Fibroblast of lung (primary cell): ENCODE measurements at places on chromosomes 4 and X. TPM values are rescaled to one million over a fixed set of nuclear protein-coding genes. Genes with fewer than 3 reads are reported as not detected.

- H3K4me1 ChIP-seq: no peaks in the 10 kb centered on the region
- H3K4me3 ChIP-seq: no peak overlapping the region
- H3K27ac ChIP-seq: no peak overlapping the region
Observed at GRCh38 chrX:18016941-18017340, 155.8 kb upstream of the RAI2 start.

Gene MEPE
- total RNA-seq: not detected in 2 replicates

GRCh38 chr4:82124932-82125786, 248.6 kb downstream of the HNRNPD start:
- H3K27ac ChIP-seq: no peak overlapping the region
- no peak overlapping the region for H3K4me3 ChIP-seq
- DNase-seq: no peak
- no peaks in the 10 kb centered on the region for H3K27me3 ChIP-seq
- H3K4me1 ChIP-seq: no peaks in the 10 kb centered on the region

DNA sequence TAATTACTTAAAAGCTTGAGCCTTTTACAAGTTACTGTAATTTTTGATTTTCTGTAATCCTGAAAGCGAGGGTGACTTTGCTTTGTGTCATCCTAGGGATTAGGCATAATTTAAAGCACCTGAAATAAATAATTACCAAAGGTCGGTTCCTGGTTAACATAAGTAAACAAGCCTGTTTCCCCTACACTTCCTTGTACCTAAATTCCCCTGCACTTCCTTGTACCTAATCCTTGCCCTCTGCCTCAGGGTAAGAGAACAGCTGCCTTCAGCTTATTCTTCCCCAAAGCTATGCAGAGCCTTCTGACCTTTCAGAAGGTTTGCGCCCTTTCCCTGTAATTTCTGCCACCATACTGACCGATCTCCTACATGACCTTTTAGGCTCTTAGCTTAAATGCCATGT, 166.1 kb upstream of the PDE5A start:
- H3K36me3 ChIP-seq: no peaks in the 10 kb centered on the region
- no peak overlapping the region for H3K4me3 ChIP-seq
- no peak for DNase-seq
- H3K4me1 ChIP-seq: no peaks in the 10 kb centered on the region
- H3K27me3 ChIP-seq: no peaks in the 10 kb centered on the region

GRCh38 chr4:55781812-55782211, 37.8 kb upstream of the EXOC1L start:
- H3K27ac ChIP-seq: no peak overlapping the region
- no peaks in the 10 kb centered on the region for H3K36me3 ChIP-seq
- DNase-seq: no peak
- no peaks in the 10 kb centered on the region for H3K4me1 ChIP-seq
- H3K4me3 ChIP-seq: no peak overlapping the region
- no peaks in the 10 kb centered on the region for H3K27me3 ChIP-seq

Gene IGFBP7
- total RNA-seq: 54.8 and 108 TPM in 2 replicates

DNA sequence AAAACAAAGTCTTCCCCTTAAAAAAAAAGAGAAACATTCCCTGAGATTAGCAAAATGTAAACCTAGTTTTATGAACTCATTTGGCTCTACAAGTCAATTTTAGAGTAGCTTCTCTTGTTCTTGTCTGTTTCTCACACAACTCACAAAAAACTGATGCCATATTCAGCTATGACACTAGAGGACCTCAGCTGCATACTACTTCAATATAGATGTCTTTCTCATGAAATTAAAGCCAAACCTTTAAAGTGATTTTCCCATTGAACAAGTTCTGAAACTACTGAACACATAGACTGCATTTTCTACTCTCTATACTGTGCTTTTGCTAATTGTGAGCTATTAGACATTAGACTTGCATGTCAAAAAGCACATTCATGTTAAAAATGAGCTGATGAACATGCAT, 49.8 kb downstream of the TBCK start:
- H3K27me3 ChIP-seq: no peaks in the 10 kb centered on the region
- no peak overlapping the region for H3K27ac ChIP-seq
- H3K4me1 ChIP-seq: no peaks in the 10 kb centered on the region
- H3K4me3 ChIP-seq: no peak overlapping the region
- no peaks in the 10 kb centered on the region for H3K36me3 ChIP-seq
- peak; percentile 50 for DNase-seq

Gene BEX2
- 2.8 and 5.9 TPM in 2 replicates for total RNA-seq

Gene MSANTD1
- 0.26 and 0.50 TPM in 2 replicates for total RNA-seq

GRCh38 chr4:44632733-44633132, 18.7 kb downstream of the YIPF7 start:
- H3K27me3 ChIP-seq: no peaks in the 10 kb centered on the region
- H3K4me1 ChIP-seq: no peaks in the 10 kb centered on the region
- H3K27ac ChIP-seq: no peak overlapping the region
- no peak overlapping the region for H3K4me3 ChIP-seq
- DNase-seq: no peak
- H3K36me3 ChIP-seq: no peaks in the 10 kb centered on the region

Gene F8A3
- total RNA-seq: 0.99 and 1.0 TPM in 2 replicates

GRCh38 chr4:110840221-110840654, 217.4 kb upstream of the PITX2 start:
- no peak overlapping the region for H3K4me3 ChIP-seq
- no peaks in the 10 kb centered on the region for H3K27me3 ChIP-seq
- peak; percentile 44 for DNase-seq
- no peaks in the 10 kb centered on the region for H3K36me3 ChIP-seq
- peaks cover 4% of the 10 kb centered on the region for H3K4me1 ChIP-seq

DNA sequence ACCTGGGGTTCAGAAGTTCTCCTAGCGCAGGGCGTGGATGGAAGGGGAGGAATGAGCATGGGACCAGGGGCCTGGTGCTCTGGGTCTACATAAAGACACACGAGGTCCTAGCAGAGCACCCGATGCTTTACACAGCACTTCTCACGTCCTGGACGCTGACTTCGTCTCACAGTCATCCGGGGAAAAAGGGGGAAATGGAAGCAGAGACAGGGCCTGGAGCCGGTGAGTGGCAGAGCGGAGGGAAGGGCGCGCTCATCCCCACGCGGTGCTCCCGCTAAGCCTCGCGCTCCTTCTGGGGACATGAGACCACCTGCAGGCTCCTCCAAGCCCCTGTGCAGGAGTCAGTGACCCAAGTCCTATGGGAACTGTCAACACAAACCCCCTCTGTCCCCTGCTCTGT, 157.7 kb downstream of the AFAP1 start:
- peaks cover 23% of the 10 kb centered on the region for H3K4me1 ChIP-seq
- no peak overlapping the region for H3K4me3 ChIP-seq
- no peaks in the 10 kb centered on the region for H3K27me3 ChIP-seq
- peaks cover 17% of the 10 kb centered on the region for H3K36me3 ChIP-seq

Gene POF1B
- total RNA-seq: not detected in 2 replicates

DNA sequence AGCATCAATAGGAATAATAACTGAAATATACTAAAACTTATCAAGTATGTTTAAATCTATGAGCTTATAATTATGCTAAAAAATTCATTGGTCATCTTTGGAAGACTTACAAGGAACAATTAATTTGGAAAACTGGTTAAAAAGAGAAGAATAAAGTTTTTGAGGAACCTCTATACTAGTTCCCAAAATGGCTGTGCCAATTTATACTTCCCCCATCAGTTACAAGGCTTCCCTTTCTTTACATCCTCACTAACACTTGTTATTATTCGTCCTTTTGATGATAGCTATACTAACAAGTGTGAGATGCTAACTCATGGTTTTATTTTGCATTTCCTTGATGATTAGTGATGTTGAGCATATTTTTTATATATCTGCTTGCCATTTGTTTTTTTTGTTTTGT, 17.1 kb downstream of the OGT start:
- H3K36me3 ChIP-seq: peaks cover 5% of the 10 kb centered on the region
- H3K27ac ChIP-seq: no peak overlapping the region
- no peak for DNase-seq
- H3K27me3 ChIP-seq: no peaks in the 10 kb centered on the region
- H3K4me1 ChIP-seq: no peaks in the 10 kb centered on the region

- no peaks in the 10 kb centered on the region for H3K36me3 ChIP-seq
- H3K4me1 ChIP-seq: no peaks in the 10 kb centered on the region
- H3K27me3 ChIP-seq: no peaks in the 10 kb centered on the region
- DNase-seq: no peak
- H3K27ac ChIP-seq: no peak overlapping the region
Observed at GRCh38 chr4:117941611-117942010, 92.7 kb upstream of the NDST3 start.

GRCh38 chr4:1061760-1062159, 50.3 kb downstream of the FGFRL1 start:
- no peaks in the 10 kb centered on the region for H3K36me3 ChIP-seq
- H3K4me1 ChIP-seq: no peaks in the 10 kb centered on the region
- peaks cover 25% of the 10 kb centered on the region for H3K27me3 ChIP-seq
- no peak for DNase-seq

GRCh38 chr4:123767806-123768205, 371.2 kb downstream of the SPRY1 start:
- DNase-seq: peak; percentile 57
- H3K27ac ChIP-seq: no peak overlapping the region
- no peak overlapping the region for H3K4me3 ChIP-seq

Gene S100P
- total RNA-seq: not detected in 2 replicates

GRCh38 chr4:23364167-23364566, 525.7 kb downstream of the PPARGC1A start:
- no peaks in the 10 kb centered on the region for H3K27me3 ChIP-seq
- H3K36me3 ChIP-seq: no peaks in the 10 kb centered on the region
- H3K4me3 ChIP-seq: no peak overlapping the region
- no peak overlapping the region for H3K27ac ChIP-seq
- DNase-seq: no peak

- H3K27me3 ChIP-seq: no peaks in the 10 kb centered on the region
- H3K36me3 ChIP-seq: no peaks in the 10 kb centered on the region
- DNase-seq: no peak
- H3K27ac ChIP-seq: no peak overlapping the region
- no peak overlapping the region for H3K4me3 ChIP-seq
- H3K4me1 ChIP-seq: no peaks in the 10 kb centered on the region
Observed at GRCh38 chrX:77749695-77750094, 36.3 kb downstream of the ATRX start.

DNA sequence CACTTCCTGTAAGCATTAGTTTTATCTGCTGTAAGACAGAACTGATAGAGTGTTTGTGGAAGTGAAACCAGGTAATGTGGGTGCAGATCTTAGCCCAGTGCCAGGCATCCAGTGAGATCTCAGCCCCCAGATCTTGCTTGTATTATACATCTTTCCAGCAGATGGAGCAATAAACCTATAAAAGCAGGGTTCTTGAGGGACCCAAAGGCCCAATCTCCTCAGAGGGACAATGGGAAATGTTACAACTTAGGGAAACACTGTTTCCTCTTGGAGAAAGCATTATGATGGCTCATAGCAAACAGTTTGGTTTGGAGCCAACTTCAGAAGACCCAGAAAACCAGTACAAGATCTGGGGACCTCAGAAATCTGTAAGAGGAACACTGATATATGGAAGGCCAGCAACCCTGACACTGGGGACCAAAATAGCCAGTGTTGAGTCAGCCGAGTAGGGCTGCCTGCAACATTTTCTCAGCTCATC, 206.3 kb downstream of the SLC7A11 start:
- no peaks in the 10 kb centered on the region for H3K36me3 ChIP-seq
- peak overlapping the region; percentile 20 for H3K27ac ChIP-seq
- H3K4me1 ChIP-seq: peaks cover 13% of the 10 kb centered on the region
- peak; percentile 84 for DNase-seq

Gene ASB5
- total RNA-seq: 0.51 and 1.8 TPM in 2 replicates

DNA sequence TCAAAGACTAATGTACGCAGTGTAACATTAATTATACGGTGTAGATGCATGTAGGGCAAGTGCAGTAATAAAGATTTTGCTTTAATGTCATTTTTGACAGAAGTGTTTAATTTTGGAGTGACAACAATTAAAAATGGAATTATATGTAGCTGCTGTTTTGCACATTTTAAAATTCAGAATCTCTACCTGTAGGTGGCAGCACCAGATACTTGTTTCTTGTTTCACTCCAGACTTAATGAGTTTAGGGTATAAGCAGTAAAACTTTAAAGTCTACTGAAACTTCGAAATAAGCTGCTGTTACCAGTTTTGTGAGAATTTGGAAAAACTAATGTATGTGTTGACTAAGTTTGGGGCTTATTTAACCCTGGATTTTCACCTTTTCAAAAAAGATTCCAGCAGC, 144.9 kb downstream of the POLA1 start:
- DNase-seq: peak; percentile 23
- no peaks in the 10 kb centered on the region for H3K36me3 ChIP-seq
- no peak overlapping the region for H3K4me3 ChIP-seq
- H3K27ac ChIP-seq: no peak overlapping the region

Gene KLB
- not detected in 2 replicates for total RNA-seq

DNA sequence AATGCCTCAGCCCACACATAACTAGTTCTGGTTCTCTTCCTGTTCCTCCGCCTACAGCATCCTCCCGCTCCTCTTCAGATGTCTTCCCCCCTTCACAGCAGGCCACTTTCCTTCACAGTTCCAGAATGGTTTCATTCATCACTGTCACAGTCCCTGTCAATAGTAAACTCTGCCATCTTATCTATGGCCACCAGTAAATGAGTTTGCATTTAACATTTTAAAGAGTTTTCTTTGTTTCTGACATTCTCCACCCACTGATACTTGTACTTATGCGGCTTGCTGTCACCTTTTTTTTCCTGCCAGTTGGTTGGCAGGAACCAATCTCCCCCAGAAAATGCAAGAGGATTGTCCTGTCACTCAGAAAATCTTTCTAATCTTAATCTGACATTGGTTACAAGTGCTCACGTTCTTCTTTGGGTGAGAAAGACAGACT, 114.1 kb downstream of the GLUD2 start:
- DNase-seq: no peak
- H3K27me3 ChIP-seq: no peaks in the 10 kb centered on the region
- no peaks in the 10 kb centered on the region for H3K4me1 ChIP-seq

GRCh38 chrX:86066998-86067397, 19.6 kb upstream of the CHM start:
- no peak overlapping the region for H3K4me3 ChIP-seq
- no peaks in the 10 kb centered on the region for H3K27me3 ChIP-seq
- H3K4me1 ChIP-seq: no peaks in the 10 kb centered on the region
- H3K27ac ChIP-seq: no peak overlapping the region
- no peak for DNase-seq
- no peaks in the 10 kb centered on the region for H3K36me3 ChIP-seq

DNA sequence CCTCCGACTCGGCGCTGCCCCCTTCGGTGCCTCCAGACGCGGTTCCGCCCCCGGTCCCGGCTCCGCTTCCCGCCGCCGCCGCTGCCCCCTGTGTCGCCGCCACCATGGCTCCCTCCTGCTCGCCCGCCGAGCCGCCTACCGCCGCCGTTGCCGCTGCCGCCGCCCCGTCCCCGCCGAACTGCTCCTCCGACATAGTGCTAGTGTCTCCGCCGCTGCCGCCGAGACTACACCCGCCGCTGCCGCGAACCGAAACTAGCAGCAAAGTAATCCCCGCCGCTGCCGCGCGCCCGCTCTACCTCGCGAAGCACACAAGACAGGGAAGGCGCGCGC, 340 bp downstream of the HNRNPD start:
- peaks cover 3% of the 10 kb centered on the region for H3K4me1 ChIP-seq
- H3K27ac ChIP-seq: peak overlapping the region; percentile 99

GRCh38 chr4:184322328-184323025, 104.8 kb upstream of the ENPP6 start:
- H3K27ac ChIP-seq: no peak overlapping the region
- H3K27me3 ChIP-seq: no peaks in the 10 kb centered on the region
- no peak overlapping the region for H3K4me3 ChIP-seq
- DNase-seq: no peak
- no peaks in the 10 kb centered on the region for H3K36me3 ChIP-seq

Gene NMU
- total RNA-seq: not detected in 2 replicates

Gene SPCS3
- total RNA-seq: 53.4 and 72.3 TPM in 2 replicates
